Cortex of kidney (tissue), 1 donor: ENCODE measurements at places on chromosomes 7 and 10.

DNA sequence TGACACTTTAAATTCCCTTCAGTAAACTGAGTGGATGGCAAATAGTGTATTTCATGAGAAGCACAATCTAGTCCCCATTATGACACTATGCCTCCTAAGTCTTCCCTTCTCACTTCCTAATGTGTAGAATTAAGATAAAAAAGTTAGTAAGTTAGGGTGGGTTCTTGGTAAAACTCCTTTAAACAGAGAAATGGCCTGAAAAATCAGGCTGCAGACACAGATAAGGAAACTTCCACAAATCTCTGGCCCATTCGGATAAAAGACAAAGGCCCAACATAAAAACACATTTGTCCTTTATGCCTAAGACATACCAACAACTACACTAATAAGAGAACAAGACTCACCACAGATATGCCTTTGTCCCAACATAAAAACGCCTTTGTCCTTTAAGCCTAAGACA is 21.5 kb downstream of the AKR1C8 start:
- no peak for DNase-seq

DNA sequence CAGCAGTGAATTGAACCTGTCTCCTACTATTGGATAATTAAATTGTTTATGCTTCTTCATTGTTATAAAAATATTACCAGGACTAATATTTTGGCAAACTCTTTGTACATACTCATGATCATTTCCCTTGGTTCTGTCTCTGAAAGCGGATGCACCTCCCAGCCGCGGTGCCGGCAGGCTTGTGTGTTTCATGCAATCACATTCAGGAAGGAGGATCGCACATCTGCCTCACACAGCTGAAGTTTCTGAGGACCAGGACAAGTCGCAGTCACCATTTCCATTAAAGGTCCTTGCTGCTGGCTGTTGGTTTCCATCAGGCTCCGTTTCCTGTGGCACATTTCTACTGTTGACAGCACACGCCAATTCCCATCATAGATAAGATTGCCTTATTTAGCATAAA is 117.8 kb upstream of the SHH start:
- DNase-seq = no peak

DNA sequence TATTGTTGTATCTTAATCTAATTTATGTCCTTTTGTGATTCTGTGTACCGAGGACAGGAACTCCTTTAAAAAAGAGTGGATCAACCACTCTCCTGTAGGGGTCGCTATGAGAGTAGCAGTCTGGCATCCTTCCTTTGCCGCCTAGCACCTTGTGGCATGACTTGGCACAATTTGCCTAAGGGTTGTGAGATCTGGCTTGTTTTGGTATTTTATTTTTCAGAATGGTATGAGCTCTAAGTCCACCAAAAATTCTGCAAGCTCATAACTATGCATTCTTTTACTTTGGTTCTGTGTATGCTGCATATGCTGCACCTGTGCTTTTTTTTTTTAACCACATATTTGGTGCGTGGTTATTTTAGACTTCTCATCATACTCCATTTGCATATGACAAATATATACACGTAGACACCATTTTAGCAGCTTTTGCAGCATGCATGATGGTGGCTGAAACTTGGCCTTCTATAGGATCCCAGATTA is 112.8 kb downstream of the CDK14 start:
- DNase-seq = no peak

DNA sequence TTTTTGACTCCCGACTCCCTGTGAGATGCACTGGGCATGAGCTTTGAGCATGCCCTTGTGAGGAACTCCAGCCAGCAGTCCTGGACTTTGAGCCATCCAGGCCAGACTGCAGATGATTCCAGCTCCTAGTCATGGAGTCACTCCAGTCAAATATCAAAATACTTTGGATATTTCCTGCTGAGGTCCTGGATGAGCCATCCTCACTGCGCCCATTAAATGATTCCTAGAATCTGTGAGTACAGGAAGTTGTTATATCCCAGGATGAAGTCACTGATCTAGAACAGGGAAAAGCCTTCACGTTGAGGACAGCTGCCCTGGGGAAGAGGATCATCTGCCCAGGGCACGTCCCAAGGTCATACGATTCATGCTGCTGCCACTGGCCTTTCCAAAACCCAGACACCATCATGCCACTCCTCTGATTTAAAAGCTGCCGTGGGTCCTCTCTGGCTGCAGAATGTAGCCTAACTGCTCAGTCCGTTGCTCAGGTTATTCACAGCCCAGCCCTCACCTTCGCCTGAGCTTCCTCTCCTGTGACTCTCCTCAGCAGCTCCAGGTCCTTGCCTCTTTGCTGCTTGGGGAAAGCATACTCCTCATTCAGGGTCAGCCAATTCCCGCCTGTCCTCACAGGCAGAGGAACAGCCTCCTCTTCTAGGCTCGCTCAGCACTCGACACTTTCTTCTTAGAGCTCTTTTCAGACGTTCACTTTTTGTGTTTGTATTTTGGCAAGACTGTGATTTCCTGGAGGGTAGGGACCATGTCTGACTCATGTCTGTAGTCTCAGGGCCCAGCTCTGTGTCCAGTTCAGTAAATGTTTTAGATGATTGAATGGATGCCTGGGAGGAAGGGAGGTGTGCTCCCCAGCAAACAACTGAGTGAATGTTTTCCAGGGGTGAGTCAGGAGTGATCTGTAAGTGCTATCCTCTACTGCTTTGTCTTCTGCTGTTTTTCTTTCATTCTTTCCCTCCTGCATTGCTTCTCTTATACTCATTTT is 157.8 kb downstream of the SNX10 start:
- DNase-seq = no peak
